ENCODE measurements at places on chromosomes 5 and 9.

GRCh38 chr5:651296-652022 lies 39.3 kb downstream of the CEP72 start:
- DNase-seq, result no peak

- DNase-seq, result no peak
These were observed 39.8 kb downstream of the POLK start for GRCh38 chr5:75551471-75551870.

DNA sequence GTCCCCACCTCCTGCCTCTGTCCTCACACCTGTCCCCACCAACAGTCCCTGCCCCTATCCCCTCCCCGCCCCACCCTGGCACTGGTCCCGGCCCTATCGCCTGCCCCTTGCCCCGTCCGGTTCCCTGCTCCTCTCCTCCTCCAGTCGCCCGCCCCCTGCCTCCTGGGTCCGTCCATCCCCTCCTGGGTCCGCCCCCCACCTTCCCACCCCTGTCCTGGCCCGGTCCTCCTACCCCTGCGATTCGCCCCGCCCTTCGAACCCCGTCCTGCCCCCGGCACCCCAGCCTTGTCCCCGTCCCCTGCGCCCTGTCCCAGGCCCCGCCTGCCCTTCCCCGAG lies 372 bp downstream of the EDF1 start:
- DNase-seq, result no peak

DNA sequence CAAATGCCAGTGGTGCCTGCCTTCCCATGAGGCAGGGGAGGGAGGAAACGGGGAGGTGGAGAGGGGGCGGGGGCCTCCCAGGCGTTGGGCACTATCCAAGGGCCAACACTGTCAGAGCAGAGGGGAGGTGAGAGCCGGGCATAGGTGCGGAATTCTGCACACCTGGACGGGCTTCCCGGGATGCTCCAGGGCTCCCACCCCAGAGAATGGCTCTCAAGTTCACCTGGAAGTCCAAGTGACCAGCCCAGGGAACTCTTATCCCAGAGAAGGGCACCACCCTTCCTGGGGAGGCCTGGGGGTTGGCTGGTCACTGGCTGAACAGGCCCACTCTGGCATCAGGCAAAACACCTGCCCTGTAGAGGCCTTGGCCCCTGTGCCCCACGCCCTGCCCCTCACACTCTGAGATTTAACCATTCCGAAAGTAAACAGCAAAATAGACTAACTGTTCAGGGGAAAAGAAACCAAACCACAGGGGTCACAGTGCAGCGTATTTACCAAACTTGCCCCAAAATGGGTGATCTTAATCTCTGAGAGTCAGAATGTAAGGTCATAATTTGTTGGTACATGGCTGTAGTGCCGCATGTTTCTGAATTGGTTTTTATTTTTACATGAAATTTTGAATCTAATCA lies 2.7 kb downstream of the CSF2 start:
- no peak for DNase-seq

DNA sequence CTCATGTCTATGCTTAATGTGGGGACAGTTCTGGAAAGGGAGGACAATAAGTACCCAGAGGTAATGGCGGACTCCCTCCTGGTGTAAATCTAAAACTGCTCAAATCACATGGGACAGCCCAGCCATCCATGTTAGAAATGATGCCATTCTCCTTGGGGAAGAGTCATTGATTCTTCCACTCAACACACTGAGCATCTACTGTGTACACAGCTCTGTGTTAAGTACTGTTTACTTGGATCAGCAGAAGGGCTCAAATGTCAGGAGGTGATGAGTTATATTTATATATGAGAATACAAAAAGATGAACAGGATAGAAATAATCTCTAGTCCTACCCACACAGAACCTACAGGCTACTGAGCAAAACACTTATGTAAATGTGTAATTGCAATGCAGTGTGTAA lies 31.8 kb upstream of the NANS start:
- no peak for DNase-seq

- DNase-seq, result no peak
These were observed 222.0 kb upstream of the KLF4 start for GRCh38 chr9:107711542-107711941.

- DNase-seq, result no peak
These were observed 21.0 kb downstream of the PLAC8L1 start for GRCh38 chr5:146084376-146084775.

DNA sequence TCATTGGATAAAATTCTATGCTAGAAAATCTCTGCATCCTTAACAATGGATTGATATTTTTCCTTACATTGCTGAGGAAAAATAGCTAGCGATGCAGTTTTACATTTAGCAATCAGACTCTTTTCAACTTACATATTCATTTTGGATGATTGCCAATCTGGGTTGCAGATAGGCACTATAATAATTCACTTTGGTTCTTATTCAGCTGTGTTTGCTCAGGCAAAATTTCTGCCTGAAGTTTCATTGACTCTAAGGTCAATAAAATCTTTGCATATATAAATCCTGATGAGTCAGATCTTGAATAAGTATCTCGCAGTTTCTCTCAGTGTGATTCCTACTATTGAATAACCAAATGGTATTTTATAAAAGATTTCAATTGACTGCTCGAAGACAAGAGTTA lies 1105.8 kb downstream of the CDH18 start:
- no peak for DNase-seq

DNA sequence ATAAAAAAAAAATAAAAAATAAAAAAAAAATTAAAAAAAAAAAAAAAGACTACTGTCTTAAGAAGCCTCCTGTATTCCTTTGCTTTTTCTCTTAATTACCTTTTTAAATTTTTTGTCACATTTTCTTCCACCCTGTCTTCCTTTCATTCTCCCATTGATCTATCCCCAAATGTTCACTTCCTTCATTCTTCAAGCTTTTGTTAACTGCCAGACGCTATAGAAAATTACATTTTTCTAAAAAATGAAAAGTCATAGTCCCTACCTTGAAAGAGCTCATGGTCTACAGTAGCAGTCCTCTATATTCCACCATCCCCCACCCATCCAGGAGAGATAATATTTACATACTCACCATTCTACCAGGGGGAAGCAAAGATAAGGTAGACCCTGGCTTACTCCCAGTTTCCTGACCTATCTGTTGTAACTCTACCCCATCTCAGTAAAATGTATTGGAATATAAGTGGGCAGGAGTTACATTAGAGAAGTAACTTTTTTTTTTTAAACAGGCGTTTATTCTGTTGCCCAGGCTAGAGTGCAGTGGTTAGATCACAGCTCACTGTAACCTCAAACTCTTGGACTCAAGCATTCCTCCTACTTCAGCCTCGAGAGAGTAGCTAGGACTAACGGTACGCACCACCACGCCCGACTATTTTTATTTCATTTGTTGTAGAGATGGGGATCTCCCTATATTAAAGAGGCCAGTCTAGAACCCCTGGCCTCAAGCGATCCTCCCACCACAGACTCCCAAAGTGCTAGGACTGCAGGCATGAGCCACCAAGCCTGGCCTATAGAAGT lies 3.8 kb upstream of the PRKAA1 start:
- DNase-seq, result no peak

DNA sequence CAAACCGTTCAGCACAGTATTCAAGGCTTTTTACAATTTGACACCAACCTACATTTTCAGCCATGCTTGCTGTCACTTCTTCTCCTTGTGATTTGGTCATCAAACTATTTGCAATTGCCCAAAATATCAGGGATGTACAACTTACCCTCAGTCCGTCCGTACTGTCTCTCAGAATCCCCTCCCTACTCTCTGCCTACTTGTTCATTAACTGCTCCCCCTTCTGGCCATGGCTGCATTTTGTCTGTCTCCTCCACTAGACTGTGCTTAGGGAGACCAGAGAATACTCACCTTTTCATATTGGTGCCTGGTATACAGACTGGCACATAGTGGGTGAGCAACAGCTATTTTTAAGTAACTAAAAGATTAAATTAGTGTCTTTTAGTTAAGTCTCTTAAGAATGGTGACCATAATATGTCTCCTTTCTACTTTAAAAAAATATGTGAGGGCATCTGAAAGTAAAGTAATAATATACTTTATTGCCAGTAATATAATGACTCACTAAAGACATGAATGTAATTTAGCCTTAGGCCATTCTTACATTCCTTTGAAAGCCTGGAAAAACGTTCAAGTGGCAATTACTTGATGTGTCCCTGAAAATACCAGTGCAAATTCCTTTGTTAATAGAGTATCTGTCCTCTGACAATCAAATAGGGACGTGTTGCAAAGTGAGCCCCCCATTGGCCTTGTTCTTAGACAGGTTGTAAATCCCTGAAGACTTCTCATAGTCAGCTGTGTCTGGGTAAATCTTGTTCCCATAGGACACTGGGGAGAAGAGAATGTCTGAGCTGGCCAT lies 27.8 kb downstream of the PRLR start:
- DNase-seq, result no peak

GRCh38 chr5:1896602-1897376 lies 14.1 kb upstream of the IRX4 start:
- no peak for DNase-seq

DNA sequence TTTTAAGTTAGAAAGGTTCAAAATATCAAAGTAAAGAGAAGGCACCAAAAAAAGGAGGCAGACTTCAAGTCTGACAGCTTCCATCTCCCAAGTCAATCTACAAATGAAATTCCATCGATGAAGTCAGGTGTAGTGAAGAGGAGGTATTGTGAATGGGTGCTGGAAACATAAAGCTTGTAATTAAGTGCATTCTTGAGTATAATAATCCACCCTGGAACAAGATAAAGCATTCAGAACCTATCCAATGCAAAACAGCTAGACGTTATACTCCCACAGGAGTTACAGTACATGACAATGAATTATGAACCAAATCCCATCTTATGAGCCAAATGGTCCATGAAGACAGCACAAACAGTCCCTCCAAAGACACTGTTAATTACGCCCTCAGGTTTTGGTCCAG lies 22.3 kb downstream of the BNC2 start:
- no peak for DNase-seq

GRCh38 chr9:26054600-26055520 lies 376.6 kb upstream of the TUSC1 start:
- no peak for DNase-seq

GRCh38 chr9:71984403-71984802 lies 73.0 kb downstream of the C9orf85 start:
- no peak for DNase-seq

DNA sequence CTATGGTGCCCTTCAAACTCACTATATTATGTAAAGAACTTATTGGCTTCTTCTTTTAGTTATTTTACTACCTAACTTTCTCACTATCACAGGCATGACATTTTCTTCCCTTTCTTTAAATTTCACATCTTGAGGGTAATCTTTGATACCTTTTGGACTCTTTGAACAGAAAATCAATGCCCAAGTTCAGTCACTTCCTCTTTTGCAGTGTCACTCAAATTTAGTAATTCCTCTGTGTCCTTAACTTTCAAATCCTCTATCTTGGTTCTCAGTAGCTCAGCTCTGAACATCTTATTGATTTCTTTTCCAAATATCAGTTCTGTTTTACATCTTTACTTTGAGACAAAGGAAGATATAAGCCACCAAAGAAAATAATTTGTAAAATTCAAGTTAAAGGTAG lies 25.5 kb downstream of the CNTLN start:
- no peak for DNase-seq

- DNase-seq, result no peak
These were observed 13.3 kb downstream of the CDC26 start for GRCh38 chr9:113261917-113262671.

GRCh38 chr5:175765858-175766257 lies 105.5 kb upstream of the CPLX2 start:
- no peak for DNase-seq

DNA sequence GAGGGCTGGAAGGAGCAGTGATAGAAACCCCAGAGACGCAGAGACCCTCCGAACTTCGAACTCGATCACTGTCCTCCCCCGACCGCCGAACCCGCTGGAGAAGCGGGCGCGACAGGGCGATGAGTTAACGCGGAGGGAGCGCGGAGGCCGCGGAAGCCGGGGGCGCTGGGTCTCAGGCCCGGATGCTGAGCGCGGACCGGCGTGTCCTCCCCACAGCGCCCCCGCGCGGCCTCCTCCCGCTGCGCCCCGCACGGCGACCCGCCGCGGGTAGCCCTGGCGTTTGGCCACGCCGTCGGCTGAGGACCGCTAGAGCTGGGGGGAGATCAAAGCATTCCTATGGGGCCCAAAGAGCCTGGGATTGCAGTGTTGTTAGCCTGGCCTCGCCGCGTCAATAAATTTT lies 7.7 kb upstream of the DMRT2 start:
- no peak for DNase-seq

DNA sequence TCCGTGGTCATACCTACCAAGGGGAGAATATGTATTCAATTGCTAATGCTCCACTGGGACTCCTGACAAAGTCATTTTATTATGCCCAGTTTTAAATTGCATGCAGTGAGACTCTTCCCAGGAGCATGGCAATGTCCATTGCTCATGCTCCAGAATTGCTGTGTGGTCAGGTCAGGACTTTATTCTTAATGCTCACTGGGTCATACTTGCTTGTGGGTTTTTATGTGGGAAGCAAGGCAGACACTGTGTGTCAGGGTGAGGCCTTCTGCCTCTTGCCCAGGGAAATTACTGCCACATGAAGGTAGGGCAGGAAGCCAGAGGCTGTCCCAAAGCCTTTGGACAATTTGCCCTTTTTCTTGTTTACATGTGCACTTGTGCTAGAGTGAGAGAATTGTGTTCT lies 164.6 kb upstream of the MEF2C start:
- no peak for DNase-seq

GRCh38 chr9:89754193-89754592 lies 149.4 kb downstream of the GADD45G start:
- no peak for DNase-seq

DNA sequence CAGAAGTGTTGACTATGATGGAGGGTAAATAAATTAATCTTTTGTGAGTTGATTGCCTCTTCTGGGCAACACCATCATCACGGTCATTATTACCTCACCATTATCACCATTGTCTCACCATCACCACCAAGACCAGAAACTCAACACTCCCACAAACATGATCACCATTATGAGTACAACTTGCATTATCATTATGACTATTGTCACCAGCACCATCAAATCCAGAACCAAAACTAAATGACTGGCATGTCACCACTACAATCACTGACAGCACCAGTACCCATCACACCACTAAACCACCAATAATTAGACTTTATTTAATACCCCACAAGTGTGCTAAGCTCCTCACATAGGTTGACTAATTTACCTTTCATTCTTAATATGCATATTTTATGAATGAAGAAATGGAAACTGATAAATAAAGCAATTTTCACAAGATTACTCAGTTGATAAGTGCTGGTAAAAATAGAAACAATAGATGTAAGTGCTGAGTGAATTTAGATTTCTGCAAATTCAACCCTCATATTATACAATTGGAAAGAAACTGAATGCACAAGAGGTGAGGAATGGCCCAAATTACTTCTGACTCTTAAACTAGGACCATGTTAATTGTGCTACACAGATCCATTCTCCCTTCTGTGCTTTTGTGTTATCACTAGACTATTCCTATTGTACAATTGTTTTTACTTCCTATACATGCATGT lies 517.8 kb upstream of the PAPPA start:
- no peak for DNase-seq

- no peak for DNase-seq
These were observed 87.9 kb downstream of the MRPS27 start for GRCh38 chr5:72231991-72232703.

GRCh38 chr5:55427157-55427556 lies 107.6 kb downstream of the PLPP1 start:
- DNase-seq, result no peak

GRCh38 chr9:5510360-5510931 lies at the start of gene PDCD1LG2:
Gene PDCD1LG2 (plus strand): TSS chr9:5510531. CDS start chr9:5522547, 12,016 bp downstream.
- DNase-seq, result no peak

GRCh38 chr5:44983006-44983405 lies 174.3 kb downstream of the MRPS30 start:
- no peak for DNase-seq

- DNase-seq, result no peak
These were observed 453.1 kb upstream of the RGMB start for GRCh38 chr5:98320343-98320742.

All from effector memory CD4-positive, alpha-beta T cell (primary cell).